ENCODE measurements at places on chromosomes 7 and 10.
A peak's percentile ranks its signal among the peaks of the same experiment; 100 is the strongest.

- DNase-seq, result no peak
These were observed 591.1 kb downstream of the PTPRN2 start for GRCh38 chr7:157996359-157997079.

DNA sequence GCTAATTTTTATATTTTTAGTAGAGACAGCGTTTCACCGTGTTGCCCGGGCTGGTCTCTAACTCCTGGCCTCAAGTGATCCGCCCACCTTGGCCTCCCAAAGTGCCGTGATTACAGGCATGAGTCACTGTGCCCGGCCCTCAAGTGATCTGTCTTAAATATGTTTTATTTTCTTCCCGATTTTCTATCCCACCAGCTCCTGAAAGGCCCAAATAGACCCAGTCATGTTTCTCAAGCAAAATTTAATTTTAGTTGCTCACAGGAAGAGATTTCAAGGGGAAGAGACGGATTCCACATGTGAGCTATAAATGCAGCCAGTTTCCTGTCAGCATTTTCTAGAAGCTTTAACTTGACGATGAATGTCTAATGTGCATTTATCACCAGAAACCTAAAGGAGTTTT lies 12.0 kb downstream of the DENND10 start:
- no peak for DNase-seq

DNA sequence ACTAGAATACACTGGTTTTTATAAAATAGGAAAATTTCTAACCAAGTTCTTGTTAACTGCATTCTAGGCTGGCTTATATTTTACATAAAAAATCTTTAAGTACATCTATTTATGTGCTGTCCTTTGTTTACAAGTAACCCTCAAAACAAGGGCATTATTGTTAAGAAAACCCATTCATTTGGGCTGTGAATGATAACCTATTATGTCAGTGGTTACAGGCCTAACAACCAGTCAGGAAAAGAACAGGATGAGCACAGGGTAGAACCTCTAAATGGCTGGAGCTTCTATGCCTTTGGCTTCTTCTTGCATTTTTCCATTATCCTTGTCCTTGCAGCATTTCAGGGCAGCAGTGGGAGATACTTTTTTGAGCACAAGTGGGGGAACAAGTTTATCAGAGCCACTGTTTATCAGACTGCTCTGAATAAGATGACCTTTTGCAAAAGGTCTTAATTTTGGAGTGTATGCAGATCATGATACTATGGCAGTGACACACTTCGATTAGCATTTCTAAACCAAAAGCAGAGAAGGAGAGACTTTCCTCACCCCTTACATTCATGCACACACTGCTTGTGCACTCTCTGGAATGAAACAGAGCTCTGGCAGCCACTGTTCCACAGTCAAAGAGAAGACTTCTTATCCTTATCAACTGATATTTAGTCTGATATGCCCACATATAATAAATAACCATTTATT lies 10.9 kb downstream of the GPR37 start:
- DNase-seq, result no peak

GRCh38 chr10:73054286-73054685 lies 42.4 kb downstream of the P4HA1 start:
- DNase-seq, result no peak

GRCh38 chr7:97446361-97446760 lies 285.5 kb upstream of the TAC1 start:
- no peak for DNase-seq

- no peak for DNase-seq
These were observed 36.5 kb upstream of the SVIL start for GRCh38 chr10:29671228-29671780.

DNA sequence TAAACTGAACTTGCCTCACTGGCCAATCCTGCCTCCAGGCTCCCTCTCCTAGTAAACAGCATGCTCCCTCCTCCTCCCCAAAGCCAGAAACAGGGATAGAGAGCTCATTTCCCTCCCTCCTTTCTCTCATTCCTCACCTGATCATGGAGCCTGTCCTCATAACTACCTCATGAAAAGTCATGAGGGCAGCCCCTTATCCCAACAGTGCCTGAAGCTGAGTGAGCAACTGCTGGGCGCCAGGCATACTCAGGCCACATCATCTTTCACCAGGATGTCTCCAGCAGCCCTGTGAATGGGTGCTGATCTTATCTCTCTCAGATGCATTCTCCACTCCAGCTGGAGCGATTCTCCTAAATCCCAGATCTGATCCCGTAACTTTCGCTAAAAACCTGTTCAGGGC lies 307.2 kb downstream of the PRPF18 start:
- no peak for DNase-seq

DNA sequence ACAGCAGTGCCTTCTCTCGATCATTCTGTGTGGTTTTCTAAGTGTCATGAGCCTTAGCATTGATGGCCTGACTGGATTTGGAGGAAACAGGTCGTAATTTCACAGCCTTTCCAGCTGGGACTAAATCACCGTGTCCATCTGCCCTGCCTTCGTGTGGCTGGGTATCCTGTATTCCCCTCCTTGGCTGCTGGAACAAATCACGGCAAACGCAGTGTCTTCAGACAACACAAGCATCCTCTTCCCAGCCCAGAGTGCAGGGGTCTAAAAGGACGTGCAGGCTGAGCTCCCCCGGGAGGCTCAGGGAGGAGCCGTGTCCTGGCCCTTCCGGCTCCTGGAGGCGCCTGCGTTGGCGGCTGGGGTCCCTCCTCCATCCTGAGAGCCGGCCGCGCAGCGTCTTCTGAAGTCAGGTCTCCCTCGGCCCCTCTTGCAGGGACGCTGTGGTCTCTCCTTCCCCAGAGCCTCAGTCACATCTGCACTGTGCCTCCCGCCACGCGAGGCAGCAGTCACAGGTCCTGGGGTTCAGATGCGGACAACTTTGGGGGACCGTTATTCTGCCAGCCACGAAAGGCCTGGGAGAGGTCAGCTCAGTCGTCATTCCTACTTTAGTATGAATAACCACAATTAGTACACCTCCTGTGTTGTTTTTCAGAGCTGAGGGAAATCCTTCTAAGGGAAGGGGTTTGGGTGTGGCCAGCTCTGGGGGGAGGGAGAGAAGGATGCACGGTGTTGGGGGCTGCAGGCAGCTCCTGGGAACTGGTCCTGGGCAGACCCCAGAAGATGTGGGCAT lies 41.1 kb downstream of the FAM20C start:
- DNase-seq, result no peak

DNA sequence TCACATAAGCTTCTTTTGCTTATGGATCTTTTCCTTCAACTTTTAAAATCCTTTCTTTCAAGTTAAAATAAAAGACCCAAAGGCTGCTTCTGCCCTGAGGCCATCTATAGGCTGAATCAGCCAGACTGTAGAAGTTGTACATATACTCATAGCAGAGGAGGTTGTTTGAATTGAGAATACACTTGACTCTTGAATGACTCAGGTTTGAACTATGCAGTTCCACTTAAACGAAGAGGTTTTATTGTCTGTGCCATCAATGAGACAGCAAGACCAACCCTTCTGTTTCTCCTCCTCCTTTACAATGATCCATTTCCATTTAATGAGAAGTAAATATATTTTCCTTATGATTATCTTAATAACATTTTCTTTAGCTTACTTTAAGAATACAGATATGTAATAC lies 5.8 kb downstream of the ZNF365 start:
- no peak for DNase-seq

- DNase-seq, result peak; percentile 58
These were observed 11.3 kb upstream of the INMT start for GRCh38 chr7:30740417-30741181.

DNA sequence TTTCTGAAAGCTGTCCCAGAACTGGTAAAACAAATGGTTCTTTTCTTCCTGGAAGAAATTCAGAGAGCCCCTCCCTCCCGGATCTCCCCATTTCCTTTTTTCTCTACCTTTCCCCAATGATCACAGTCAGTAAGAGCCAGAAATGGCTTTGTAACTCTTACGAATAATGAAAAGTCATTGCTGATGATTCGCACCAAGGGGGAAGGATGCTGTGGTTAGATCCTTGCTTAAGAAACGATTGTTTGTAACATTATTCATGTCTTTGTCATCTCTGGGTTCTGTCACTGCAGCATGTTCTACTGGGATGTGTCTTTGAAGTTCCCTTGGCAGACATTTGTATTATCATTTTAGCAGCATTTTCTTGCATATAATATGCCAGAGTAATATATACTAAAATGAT lies 138.9 kb downstream of the CACNB2 start:
- DNase-seq, result no peak

- no peak for DNase-seq
These were observed 106.2 kb downstream of the KAT6B start for GRCh38 chr10:74932648-74933047.

GRCh38 chr7:74403521-74404387 lies 50.0 kb upstream of the GTF2IRD1 start:
- no peak for DNase-seq

GRCh38 chr10:113341138-113341537 lies 211.7 kb upstream of the HABP2 start:
- no peak for DNase-seq

GRCh38 chr10:121608469-121609190 lies 10.4 kb upstream of the FGFR2 start:
- DNase-seq, result no peak

DNA sequence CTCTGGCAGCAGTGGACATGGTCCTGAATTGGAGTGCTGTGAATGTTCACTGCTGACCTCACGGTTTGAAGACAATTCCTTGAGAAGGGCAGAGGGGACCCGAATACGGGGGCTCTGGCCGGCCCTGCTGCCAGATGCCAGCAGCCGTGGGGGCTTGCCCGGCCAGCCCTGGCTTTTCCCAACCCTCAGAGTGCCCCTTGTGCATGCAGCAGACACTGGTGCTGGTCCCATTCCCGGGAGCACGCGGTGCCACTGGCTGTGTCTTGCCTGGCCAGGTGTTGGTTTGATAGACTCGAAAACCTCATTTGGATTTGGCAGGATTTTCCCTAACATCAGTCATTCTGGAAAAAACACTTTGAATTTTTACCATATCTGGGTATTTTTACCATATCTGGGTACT lies 49.1 kb downstream of the LHPP start:
- DNase-seq, result no peak

GRCh38 chr10:124378881-124379471 lies 39.7 kb downstream of the OAT start:
- no peak for DNase-seq

DNA sequence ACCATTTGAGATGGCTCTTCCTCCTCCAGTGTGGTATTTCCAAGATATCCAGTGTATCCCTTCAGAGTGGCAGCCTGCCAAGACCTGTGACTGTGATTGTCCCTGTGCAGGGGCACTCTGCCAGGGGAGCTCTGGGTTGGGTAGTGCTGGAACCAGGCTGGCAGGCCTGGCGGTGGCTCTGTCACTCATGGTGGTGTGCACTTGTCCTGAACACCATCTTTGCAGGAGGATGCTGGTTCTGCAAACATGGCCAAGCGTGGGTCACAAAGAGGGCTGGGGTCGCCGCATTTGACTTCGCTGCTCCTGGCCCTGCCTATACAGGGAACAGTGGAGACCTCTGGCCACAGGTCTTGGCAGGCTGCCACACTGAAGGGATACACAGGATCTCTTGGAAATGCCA lies 205.2 kb downstream of the PRPF18 start:
- no peak for DNase-seq

DNA sequence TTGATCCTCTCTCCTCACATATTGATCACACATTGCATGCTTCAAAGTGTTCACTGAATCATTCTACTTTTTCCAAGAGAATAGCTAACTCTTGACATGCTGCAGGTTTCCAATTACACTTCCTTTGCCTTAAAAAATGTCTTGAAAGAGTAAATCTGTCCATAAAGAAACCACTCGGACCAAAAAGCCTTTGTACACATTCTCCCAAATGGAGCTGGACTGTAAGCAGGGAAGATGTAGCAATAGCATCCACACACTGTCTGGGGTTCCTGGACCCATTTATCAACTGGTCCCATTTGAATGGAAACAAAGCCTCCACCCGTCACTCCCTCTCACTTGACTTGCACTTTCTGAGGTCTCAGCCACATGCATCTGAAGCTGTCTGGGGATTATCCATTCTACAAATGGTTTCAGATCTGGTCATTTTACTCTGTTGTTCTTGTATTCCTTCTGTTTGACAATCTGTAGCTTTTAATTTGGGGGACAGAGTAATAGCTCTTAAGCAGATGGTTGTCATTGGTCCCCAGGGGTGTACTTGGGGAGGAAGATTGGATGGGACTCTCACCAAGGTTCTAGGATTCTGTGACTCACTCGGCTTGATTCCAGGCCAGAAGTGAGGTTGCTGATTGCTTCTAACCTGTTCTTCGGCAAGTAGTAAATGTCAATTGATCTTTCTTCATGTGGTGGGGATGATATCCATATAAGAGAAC lies 203.5 kb downstream of the HIBADH start:
- no peak for DNase-seq

- no peak for DNase-seq
These were observed 42.1 kb downstream of the ST8SIA6 start for GRCh38 chr10:17412323-17412722.

DNA sequence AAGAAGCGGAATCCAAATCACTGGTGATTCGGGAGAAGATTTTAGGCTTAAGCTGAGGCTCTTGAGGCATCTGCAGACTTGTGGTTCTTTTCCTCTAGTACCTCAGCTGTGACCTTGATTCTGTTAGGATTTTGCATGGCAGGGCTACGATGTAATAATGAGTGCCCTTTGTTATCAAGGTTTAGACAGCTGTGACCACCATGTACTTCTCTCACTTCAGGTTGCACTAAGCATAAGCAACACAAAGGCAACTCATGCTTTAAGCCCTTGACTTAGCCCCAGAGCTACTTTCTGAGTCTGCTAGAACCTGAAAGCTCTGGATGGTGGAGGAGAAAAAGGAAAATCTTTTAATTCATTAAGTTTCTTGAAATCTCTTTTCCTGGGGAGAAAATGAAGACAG lies 1052.3 kb upstream of the PHF14 start:
- DNase-seq, result no peak

GRCh38 chr7:95476904-95477594 lies 8.7 kb upstream of the ASB4 start:
- peak; percentile 33 for DNase-seq

DNA sequence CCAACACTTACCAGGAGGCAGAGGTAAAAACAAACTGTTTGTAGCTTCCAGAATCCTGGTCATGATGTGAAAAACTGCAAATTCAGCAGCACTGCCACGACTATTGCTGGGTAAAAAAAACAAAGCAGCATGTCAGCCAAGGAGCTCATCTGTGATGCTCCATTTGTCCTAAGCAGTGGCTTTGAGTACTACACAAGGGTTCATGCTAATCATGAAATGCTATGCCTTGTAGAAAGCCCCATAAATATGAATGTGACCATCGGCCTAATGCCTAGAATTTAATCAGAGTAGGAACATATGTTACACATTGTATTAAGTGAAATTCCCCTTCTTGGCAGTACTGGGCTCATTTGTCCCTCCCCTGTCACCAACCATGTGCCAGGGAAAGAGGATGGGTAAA lies 95.4 kb downstream of the GSAP start:
- no peak for DNase-seq

GRCh38 chr7:100478958-100479660 lies at the start of gene TSC22D4:
TSC22D4 (minus strand) TSS chr7:100479214; CDS start chr7:100478038, 1,176 bp downstream.
- DNase-seq, result peak; percentile 88

GRCh38 chr10:105383978-105384377 lies 742.9 kb downstream of the SORCS3 start:
- no peak for DNase-seq

- DNase-seq, result no peak
These were observed 16.5 kb downstream of the CPN1 start for GRCh38 chr10:100065084-100065660.

Data from T-helper 1 cell (primary cell).